Dermis lymphatic vessel endothelial cell (primary cell): ENCODE measurements at places on chromosomes 3 and 15. TPM values are rescaled to one million over a fixed set of nuclear protein-coding genes. Genes with fewer than 3 reads are reported as not detected.

The ADGRG7 gene
- total RNA-seq: not detected in 2 replicates

The NTRK3 gene
- not detected in 2 replicates for total RNA-seq

The PATL2 gene
- total RNA-seq: 0.09 and 0.11 TPM in 2 replicates

The ABI3BP gene
- 6.0 and 6.2 TPM in 2 replicates for total RNA-seq

The COMMD4 gene
- 80.5 and 86.0 TPM in 2 replicates for total RNA-seq

The MUC13 gene
- not detected in 2 replicates for total RNA-seq

The TMEM62 gene
- total RNA-seq: 15.1 and 16.3 TPM in 2 replicates

The FGD5 gene
- total RNA-seq: 110 and 111 TPM in 2 replicates

The ITPKA gene
- 0.09 and 0.11 TPM in 2 replicates for total RNA-seq

The COLQ gene
- 0.43 and 0.98 TPM in 2 replicates for total RNA-seq

The EPHB1 gene
- total RNA-seq: 1.6 and 2.1 TPM in 2 replicates

The SNX22 gene
- 0.11 and 0.17 TPM in 2 replicates for total RNA-seq

The MAGI1 gene
- total RNA-seq: 84.7 and 113 TPM in 2 replicates

The CCRL2 gene
- total RNA-seq: 0.22 and 0.26 TPM in 2 replicates

The PIGZ gene
- 2.7 and 3.1 TPM in 2 replicates for total RNA-seq

The HGD gene
- total RNA-seq: 0.11 and 0.26 TPM in 2 replicates

The GHRL gene
- 0.09 and 0.22 TPM in 2 replicates for total RNA-seq

The TERB2 gene
- total RNA-seq: not detected in 2 replicates

The ARPP21 gene
- not detected in 2 replicates for total RNA-seq

The IQCH gene
- total RNA-seq: 0.54 and 0.69 TPM in 2 replicates

The TEX55 gene
- total RNA-seq: not detected in 2 replicates

The C2CD4A gene
- 1.4 and 2.3 TPM in 2 replicates for total RNA-seq

The IMPG2 gene
- total RNA-seq: 0.65 and 0.69 TPM in 2 replicates

The IMP3 gene
- total RNA-seq: 71.6 and 72.1 TPM in 2 replicates

The SLC9A9 gene
- 6.7 and 16.2 TPM in 2 replicates for total RNA-seq

The HTR3E gene
- total RNA-seq: not detected in 2 replicates

The SSUH2 gene
- 0.76 and 1.2 TPM in 2 replicates for total RNA-seq

The MEGF11 gene
- not detected in 2 replicates for total RNA-seq
